ENCODE measurements at places on chromosomes 1 and 21.

DNA sequence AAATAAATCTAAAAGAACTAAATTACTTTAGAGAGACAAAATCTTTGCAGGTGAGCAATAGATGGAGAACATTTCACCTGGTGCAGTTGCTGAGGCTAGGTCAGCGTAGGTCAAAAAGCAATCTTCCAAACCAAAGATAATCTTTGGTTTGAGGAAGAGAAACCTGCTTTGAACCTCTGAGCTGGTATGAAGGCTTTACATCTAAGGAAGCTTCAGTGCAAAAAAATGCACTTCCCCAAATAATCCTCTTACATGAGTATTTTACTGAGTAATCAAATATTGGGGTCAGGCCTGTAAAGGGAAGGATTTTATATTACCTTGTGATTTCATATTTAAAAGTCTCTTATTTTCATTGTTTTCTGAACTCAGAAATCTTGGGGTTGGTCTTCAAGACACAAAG, 223.6 kb downstream of the SRGAP2C start:
- DNase-seq: peak; percentile 43

GRCh38 chr1:155133799-155134281, 1.8 kb upstream of the SLC50A1 start:
- no peak for DNase-seq

- DNase-seq: no peak
Observed at GRCh38 chr1:36176106-36176949, 20.4 kb downstream of the MAP7D1 start.

- no peak for DNase-seq
Observed at GRCh38 chr21:36738489-36739126, 39.7 kb downstream of the SIM2 start.

- peak; percentile 8 for DNase-seq
Observed at GRCh38 chr1:20660847-20661206, 342 bp downstream of the DDOST start.

DNA sequence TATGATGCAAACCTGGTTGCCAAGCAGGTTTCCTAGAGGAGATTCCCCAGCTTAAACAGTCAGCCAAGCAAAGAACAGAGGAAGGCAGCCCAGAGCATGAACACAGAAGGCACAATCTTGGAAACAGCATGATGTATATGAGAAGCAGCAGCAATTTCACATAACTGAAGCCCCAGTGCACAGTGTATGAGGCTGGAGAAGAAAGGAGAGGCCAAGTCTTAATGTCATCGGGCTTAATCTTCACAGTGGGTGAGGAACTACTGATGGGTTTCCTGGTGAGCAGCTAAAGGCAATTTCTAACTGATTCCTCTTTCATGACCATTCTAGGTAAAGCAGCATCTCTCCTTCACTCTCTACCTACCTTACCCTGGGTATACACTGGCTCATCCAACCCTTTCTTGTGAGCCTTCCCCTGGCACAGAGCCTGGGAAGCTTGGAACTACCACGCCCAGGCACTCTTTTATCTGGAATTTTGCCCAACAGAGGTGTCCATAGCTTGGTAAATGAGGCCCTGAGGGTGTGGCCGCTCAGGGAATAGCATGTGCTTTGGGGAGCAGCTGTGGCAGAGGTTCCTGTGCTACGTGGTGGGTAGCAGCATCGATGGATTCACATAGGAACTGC, 22.0 kb downstream of the FYB2 start:
- DNase-seq: no peak

Data from suppressor macrophage (primary cell).